ENCODE measurements at places on chromosomes 4 and X.

DNA sequence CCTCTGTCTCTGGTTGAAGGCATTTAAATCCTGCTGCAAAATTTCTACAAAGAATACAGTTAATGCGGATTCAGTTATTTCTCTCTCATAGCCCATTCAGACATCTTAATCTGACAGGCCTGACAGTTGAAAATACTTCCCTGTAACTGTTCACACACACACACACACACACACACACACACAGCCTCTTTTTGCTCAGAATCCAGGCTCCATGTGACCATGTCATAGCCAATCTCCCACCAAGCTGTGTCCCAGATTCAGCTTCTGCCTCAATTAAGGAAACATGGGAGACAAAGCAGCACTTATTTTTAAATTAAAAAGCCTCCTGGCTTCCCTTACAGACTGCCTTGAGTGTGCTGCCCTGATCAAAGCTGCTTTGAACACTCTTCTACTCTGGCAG, 49.3 kb upstream of the EFHC2 start:
- DNase-seq = no peak

DNA sequence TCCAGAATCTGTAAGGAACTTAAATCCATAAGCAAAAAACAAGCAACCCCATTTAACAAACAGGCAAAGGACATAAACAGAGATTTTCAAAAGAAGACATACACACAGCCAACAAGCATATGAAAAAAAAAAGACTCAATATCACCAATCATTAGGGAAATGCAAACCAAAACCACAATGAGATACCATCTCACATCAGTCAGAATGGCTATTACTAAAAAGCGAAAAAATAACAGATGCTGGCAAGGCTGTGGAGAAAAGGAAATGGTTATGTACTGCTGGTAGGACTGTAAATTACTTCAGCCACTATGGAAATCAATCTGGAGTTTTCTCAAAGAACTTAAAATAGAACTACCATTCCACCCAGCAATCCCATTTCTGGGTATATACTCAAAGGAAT, 156.8 kb upstream of the RADX start:
- DNase-seq = no peak

DNA sequence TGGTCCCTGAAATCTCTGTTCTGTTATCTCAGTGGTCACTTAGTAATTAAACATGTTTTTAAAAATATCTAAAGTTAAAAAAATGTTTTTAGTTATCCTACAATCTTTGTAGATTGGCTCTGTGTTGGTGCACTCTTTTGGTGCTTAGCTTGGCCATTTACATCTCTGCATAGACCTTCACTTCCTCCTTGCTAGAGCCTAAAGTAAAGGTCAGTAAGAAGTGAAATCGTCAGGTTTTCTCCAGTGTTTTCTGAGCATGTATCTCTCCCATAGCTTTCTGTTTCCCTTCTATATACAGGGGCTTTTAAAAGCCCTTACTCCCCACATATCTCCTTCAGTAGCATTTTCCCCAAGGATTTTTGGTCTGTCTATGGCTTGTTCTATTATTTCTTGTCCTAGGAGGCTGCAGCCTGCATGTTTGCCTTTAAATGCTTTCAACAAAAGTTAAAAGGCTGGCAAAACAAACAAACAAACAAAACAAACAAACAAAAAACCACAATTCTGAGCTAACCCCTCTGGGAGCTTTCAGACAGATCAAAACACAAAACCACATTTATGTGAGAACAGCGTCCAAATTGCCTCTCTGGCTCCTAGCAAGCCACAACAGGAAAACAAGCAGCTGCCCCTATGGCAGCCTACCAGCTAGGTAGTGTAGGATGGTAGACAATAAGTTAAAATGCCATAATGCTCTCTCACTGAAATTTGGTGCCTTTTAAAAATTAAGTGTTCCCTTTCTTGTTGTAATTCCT, 27.3 kb upstream of the GPRASP2 start:
- DNase-seq = no peak

GRCh38 chr4:77920371-77920770, 57.7 kb downstream of the MRPL1 start:
- no peak for DNase-seq

DNA sequence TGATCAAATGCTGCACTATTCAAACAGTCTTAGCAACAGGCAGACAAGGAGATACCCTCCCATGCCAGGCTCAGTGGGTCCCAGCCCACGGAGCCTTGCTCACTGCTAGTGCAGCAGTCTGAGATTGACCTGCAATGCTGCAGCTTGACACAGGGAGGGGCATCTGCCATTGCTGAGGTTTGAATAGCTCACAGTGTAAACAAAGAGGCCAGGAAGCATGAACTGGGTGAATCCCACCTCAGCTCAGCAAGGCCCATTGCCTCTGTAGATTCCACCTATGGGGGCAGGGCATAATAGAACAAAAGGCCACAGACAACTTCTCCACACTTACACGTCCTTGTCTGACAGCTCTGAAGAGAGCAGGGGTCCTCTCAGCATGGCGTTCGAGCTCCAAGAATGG, 26.6 kb upstream of the ZXDB start:
- no peak for DNase-seq

DNA sequence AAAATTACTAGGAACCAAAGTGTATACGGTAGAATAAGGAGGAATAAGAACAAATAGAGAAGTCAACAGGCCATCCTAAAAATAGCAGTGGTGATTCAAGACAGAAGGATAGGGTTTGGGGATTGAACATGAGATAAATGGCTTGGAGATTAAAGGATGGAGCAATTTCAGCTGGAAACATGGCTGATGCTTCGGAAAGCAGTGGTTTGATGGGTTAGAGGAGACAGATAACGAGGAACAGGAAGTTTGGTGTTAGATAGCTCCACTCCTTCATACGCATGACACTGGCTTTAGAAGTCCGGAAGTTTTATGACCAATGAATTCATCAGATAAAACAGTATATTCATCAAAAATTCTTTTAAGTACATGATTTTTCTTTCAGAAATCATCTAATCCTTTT, 70.8 kb upstream of the GALNTL6 start:
- DNase-seq = no peak

DNA sequence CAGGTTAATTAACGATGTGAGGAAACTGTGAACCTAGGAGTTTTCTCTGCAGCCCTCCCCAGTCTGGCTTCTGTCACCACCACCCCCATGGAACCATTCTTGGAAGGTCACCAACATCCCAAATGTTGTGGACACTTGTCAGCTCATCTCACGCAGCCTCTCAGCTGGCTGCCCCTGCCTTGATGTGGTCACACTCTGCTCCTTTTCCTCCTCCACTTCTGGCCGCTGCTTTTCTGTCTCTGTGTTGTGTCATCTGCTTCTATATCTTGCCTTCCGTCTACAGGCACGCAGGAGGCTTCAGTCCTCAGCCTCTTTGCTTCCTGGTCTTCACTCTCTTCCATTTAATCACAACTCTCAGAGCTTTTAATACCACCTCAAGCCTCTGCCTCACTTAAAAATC, 371.5 kb upstream of the SLIT2 start:
- DNase-seq = no peak

DNA sequence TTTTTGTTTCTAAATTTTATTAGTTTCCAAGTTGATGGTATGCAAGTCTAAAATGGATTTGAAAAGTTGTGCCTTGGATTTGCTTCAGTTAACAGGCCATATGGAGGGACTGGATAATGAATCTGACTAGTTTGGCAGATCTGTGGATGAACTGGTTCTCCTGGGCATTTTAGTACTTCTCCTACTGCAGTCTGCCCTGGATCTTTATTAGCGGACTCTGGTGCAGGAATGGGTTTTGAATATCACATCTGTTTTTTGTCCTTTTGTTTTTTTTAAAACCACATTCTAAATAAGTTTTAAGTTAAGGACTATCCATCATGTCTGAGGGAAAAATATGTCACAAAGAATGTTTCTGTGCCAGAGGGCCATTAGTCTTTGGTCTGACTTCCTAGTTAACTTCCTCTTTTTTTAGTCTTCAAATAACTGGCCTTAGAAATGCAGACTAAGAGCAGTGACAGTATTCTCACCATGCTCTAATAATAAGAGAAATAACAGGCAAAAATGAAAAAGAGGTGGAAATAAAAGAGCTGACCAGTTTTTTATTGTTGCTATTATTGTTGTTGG, 13.9 kb upstream of the DCK start:
- DNase-seq = no peak

GRCh38 chrX:42399632-42400024, 378.3 kb downstream of the PPP1R2C start:
- peak; percentile 1 for DNase-seq

GRCh38 chr4:96383349-96383748, 543.5 kb downstream of the PDHA2 start:
- DNase-seq = no peak

DNA sequence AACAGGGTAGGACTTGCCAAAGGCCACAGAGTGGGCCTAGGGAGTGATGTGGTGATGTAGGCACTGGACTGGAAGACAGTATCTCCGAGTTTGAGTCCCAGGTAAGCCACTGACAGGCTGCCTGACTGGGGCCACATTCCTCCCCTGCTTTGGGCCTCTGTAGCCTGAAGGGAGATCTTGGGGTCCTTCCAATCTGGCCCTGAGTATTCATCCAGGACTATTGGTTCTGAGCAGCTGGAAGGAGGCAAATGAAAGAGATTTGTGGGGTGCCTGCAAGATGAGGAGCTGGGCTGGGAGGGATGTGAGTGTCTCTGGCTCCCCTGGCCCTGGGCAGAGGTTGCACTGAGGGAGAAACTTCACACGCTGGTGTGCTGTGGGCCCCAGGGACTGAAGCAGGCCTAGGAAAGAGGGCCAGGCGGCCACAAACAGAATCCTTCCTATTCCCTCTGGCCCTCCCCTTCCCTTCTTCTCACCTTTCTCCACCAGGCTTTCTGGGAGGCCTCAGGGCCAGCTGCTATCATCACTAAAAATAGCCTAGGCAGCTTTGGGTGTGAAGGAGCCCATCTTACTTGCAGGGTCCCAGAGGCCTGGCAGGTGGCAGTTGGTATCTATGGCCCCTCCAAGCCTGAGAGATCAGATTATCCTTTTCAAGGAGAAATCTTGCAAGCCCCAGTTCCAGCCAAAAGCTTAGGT, 70.1 kb downstream of the PJA1 start:
- no peak for DNase-seq

DNA sequence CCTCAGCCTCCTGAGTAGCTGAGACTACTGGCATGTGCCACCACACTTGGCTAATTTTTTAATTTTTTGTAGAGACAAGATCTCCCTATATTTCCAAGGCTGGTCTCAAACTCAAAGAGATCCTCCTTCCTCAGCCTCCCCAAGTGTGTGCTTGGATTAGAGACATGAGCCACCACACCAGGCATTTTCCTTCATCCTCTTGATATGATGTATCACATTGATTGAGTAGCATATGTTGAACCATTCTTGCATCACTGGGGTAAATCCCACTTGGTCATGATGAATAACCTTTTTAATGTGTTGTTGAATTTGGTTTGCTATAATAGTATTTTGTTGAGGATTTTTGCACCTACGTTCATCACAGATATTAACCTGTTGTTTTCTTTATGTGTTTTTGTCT, 24.2 kb upstream of the PPM1K start:
- DNase-seq = no peak

DNA sequence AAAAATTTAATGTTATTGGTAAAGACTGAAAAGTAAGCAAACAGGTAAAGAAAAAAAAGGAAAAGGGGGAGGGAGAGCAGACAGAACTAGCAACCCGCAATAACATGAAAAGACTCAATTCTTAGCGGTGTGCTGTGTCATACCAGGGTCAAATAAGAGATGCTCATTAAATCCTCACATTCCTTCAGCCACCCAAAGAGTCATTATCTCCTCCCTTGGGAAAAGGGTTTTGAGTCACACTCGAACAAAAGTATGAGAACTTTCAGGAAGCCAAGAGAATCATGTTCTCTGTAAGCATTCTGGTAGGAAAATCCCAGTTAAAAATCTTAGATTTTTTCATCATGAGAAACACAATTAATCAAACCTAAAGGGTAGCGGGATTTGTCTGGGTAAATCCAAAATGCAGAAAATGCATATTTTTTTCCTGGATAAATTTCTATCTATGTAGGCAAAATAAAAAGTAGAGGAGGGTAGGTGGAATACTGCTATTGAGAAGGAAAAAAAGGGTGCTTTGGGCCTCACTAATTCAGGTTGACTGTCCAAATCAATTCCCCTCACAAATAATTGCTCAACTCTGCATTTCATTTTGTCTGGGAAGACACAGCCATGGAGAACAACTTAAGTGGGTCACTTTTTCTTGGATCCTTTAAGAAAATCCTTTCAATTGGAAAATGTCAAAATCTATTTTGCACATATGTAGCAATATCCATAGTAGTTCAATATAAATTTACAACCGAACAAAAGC, 23.2 kb downstream of the TNIP3 start:
- DNase-seq = no peak

DNA sequence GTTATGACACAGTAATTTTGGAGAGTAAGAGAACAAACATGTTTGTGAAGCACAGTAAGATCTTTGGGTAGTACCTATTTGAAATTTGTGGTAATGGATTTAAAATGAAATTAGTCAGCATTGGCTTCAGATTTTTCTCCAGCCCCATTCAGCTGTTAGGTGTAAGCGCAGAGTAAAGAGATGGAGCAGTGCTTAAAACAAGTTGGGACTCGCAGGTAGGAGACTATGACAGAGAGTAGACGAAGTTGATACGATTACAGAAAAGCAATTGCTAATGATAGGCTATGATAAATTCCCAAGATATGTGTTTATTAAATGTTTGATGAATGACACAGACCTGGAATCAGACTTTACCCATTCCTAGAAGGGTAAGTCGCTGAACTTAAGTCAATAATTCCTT, 72.6 kb downstream of the CHIC2 start:
- no peak for DNase-seq

GRCh38 chr4:654871-655463, 19.1 kb downstream of the ATP5ME start:
- DNase-seq = no peak

DNA sequence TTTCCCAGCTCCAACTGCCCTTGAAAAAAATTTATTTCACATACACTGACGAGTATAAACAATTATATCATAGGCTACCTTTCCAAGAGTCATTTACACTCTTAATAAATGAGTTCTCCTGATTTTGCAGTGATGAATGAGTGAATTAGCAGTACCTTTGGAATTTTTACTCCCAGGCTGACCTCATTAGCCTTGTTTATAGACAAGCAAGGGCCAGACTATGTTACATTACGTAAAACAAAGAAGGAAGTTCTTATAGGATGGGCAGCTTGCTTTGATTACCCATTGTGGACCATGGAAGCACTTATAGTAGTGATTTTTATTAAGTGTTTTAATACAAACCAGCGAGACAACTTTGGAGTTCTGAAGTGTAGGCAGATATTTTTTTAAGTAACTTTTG, 112.9 kb upstream of the C1QTNF7 start:
- DNase-seq = no peak

GRCh38 chr4:83212041-83212851, 72.4 kb downstream of the COQ2 start:
- peak; percentile 90 for DNase-seq

GRCh38 chr4:112213091-112213490, 18.5 kb upstream of the AP1AR start:
- no peak for DNase-seq

GRCh38 chr4:54032558-54033135, 31.8 kb downstream of the CHIC2 start:
- DNase-seq = no peak

- DNase-seq = no peak
Measured at GRCh38 chrX:14412686-14413085, 116.7 kb upstream of the GLRA2 start.

- no peak for DNase-seq
Measured at GRCh38 chr4:98614094-98614493, 44.3 kb downstream of the TSPAN5 start.

- DNase-seq = no peak
Measured at GRCh38 chr4:82891707-82892466, 934 bp upstream of the SEC31A start.

Data from CD4-positive, alpha-beta T cell treated with Interleukin-4 for 4 hours (primary cell).